ENCODE measurements at places on chromosomes 1 and 21.

- DNase-seq: no peak
These were observed 4.2 kb upstream of the RAP1GAP start for GRCh38 chr1:21673277-21673780.

GRCh38 chr1:212293579-212293978 is 8.4 kb downstream of the PPP2R5A start:
- no peak for DNase-seq

DNA sequence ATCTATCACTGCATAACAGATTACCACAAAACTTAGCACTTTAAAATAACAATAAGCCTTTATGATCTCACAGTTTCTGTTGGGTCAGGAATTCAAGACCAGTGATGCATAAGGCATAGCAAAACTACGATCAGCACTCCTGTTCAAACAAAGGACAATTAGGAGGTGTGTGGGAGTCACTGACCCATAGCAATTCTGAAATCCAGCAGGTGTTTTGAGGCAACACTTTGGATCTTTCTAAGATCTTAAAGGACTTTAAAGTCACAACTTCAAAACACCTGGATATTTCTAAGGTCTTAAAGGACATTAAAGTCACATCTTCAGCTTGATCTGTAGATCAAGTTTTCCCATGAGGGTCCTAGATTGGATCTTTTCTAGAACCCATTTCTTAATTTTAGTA is 35.3 kb downstream of the AKT3 start:
- no peak for DNase-seq

GRCh38 chr1:54701066-54701465 is 14.6 kb upstream of the TTC4 start:
- DNase-seq: no peak

- no peak for DNase-seq
These were observed 60.6 kb downstream of the PTPRC start for GRCh38 chr1:198699167-198700015.

DNA sequence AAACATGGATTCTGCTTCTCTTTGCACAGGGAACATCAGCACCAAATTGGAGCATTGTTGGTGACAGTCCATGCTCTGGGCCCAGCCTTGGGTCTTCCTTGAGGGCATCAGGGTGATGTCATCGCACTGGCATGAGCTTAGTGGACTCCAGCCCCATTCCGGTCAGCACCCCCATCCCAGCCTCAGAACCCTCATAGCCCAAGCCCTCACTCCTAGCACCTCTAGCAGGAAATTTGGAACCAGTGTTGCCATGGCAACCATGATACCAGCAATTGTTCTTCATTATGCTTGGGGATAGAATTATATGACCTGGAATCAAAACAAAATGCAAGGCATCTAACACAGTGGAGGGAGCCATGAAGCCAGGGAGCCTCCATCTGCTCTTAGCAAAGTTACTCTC is 83.1 kb downstream of the VWA5B1 start:
- no peak for DNase-seq

DNA sequence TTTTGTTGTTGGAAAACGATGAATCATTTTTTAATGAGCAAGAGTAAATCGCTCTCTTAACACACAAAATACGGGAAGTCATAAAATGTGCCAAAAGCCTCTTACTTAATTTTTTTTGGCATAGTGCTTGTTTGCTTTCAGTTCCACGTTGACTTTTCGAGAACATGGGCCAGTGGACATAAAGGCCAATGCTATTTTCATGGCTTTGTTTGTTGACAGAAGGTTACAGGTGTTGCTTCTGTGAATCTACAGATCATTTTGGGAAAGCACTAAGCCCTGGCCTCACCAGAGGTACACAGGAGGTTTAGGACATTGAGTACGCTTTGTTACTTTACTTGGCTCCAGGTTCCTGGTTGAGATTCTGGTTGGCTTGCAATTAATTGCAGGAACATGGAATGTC is 199.4 kb upstream of the HMCN1 start:
- DNase-seq: no peak

GRCh38 chr1:39626646-39627045 is 12.8 kb downstream of the HEYL start:
- DNase-seq: no peak

- no peak for DNase-seq
These were observed 35.5 kb downstream of the LRIF1 start for GRCh38 chr1:110928191-110928590.

DNA sequence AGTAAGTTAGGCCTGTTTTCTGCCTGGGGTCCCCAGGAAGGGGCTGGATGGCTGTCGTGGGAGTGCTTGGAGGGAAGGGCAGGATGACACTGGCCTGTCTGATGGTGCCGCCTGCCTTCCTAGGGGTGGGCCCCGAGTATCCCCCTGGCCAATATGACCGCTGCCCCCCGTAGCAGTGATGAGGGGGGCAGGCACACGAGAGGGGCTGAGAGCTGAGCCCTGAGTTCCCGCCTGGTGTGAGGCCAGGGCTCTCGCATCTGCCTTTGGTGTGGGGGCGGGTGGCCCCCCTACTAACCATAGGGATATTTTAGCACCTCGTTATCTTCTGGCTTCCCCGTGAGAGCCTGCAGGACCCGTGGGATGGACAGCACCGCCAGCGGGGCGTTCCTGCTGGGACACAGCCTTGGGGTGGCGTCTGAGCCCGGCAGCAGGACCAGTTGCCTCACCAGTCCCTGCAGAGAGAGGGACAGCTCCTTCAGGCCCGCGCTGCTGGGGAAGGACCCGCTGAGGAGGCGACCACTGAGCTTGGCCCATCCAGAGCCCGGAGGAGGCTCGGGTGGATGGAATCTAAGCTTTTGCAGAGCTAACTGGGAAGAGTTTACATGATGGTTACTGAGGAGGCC is 10.4 kb downstream of the KRTAP10-1 start:
- DNase-seq: no peak

GRCh38 chr1:235250430-235250829 is 77.5 kb downstream of the ARID4B start:
- DNase-seq: no peak

DNA sequence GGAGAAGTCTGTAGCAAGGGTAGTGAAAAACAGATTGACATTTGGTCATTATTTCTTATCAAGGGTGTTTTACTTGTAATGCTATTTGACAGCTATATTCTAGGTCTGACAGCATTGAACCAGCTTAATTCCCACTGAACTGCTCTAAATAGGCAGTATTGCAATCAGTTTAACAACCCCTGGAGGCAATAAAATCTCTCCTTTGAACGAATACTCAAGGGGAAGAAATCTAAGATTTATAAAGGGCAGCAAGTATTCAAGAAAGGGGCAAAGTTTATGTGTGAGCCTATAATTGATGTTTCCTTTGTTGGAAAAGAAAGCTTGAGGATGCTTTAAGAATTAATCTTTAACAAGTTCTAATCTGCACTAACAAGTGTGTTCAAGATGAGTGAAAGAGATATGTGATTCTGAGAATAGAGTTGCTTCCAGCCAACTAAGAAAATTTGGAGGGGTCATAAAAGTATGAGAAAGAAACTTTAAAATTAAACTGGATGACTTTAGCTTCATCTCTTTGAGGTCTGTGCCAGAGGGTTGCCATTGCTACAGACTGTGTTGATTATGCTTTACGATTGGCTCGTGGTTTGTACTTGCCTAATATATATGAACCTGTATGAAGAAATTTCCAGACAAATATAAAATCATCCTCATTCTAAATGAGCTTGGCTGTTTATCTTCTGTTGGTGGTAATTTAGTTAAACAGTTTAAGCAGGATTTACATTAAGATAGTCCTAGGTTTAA is 72.5 kb downstream of the ZNF326 start:
- no peak for DNase-seq

- DNase-seq: no peak
These were observed 115.0 kb downstream of the FCRL5 start for GRCh38 chr1:157437296-157437695.

GRCh38 chr1:63074321-63074720 is 248.0 kb upstream of the FOXD3 start:
- no peak for DNase-seq

DNA sequence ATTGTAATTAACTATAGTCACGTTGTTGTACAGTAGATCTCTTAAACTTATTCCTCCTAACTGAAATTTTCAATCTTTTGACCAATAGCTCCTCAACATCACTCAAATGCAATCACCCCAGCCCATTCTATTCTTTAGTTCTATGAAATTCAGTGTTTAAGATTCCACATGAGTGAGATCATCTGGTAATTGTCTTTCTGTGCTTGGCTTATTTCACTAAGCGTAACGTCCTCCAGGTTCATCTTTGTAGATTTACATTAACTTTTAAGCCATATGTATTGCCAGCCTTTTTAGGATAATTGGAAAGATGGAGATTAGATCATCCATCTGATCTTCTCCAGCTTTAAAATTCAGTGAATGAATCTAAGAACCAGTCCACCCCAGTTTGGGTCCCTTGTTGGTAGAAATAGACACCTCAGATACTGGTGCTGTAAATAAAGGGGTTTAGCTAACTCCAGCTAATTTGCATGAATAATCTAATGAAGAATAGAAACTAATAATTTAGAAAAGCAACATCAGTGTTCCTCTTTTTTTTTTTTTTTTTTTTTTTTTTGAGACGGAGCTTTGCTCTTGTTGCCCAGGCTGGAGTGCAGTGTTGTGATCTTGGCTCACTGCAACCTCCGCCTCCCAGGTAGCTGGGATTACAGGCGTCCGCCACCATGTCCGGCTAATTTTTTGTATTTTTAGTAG is 7.0 kb downstream of the S100A10 start:
- no peak for DNase-seq

GRCh38 chr1:55141295-55141893 is 73.8 kb downstream of the USP24 start:
- no peak for DNase-seq

DNA sequence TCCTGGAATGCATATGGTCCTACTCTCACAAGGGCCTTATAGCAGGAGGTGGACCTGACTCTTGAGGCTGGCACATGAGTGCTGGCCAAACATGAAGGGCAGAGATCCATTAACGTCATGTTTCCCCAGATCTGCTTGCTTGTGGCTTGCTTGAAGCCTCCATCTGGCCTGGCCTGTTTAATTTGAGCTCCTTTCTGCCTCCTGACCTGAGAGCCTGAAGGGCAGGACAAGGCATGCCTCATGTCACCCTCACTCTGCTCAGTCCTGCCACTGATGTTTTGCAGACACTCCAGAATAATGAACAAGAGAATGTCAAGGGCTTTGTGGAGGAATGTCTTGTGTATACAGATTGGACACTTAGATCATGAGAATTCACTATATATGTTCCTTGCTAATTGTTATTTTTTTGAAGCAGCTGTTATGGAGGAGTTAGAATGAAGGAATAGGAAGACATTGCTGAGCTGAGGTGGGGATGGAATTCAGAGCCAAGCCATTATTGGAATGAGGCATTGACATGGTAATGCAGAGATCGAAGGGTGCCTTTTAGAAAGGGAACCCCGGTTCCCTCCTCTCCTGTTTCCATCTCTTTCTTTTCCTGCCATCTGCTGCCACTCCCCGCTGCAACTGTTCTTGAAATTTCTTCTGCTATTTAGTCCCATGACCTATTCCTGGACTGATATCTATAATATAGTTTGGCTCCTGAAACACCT is 457.0 kb upstream of the PROX1 start:
- DNase-seq: no peak

DNA sequence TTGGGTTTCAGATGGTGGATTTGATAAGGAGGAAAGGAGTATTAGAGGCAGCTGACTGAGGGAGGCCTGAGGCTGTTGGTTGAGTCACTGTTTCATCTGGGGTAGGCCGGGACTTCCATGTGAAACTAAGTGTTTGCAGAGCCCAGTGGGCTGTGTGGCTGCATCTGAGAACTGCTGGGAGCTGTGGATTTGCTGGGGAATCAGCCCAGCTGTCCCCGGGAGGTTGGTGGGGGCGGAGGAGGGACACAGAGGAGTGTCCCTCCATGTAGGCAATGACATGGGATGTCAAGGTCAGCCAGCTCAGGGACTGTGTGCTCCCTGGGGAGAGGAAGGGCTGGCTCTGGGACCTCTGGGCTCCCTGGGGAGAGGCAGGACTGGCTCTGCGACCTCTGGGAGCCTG is 36.4 kb downstream of the SLC2A7 start:
- DNase-seq: no peak

DNA sequence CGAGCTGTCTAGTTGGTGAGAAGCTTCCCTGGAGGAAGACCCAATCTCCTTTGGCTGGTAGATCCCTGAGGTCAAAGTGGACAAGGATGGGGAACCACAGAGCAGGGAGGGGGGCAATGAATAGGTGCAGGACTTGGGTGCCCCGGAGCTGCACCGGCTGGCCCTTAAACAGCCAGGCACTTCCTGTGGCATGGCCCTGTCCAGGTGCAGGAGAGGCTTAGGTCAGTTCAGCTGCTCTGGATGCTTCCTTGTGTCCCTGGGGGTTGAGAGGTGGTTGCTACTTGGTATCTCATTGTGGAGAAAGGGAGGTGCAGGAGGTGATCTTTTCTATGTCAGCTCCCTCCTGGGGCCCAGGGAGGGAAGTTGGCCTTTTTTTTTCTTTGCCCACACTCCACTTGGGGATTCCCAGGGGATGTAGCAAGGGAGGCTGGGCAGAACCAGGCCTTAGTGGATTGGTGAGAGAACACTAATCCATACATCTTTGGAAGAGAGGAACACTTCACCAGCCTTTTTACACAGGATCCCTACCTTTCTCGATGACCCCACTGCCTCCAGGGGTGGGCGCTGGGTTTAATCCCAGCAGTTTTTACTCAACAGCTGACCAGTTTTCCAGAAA is 1.2 kb upstream of the ST3GAL3 start:
- DNase-seq: no peak

DNA sequence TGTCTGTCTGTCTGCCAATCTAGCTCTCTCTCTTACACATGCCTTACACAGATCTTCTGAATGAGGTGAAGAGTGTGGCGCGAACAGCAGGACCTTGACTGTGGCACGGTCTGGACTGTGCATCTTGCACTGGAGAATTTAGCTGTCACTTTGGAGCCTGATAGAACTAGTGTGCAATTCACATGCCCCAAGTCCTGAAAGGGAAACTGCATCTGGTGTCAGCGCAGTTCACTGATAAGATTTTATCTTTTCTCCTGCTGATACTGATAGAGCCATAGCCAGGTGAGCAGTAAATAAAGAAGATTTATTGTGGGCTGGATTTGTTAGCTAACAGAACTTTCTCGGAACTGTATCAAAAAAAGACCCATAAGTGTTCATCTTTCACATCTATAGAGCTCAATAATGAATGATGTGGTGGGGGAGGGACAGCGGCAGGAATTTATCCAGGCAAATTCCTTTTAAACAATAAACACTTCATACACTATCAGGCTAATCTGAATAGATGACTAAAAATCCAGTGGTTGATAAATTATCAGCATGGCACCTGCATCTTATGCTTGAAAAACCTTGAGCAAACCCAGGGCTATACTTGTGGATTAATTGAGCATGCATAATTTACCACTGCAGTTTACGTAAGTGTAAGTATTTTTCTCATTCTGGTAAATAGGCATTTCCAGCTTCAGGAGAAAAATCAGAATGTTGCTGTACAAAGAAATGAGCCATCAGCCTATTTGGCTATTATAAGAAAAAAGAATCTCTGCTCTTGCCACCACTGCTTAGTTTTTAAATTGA is 104.1 kb downstream of the NTNG1 start:
- DNase-seq: no peak

GRCh38 chr1:178650934-178651511 is 74.0 kb upstream of the RALGPS2 start:
- no peak for DNase-seq

DNA sequence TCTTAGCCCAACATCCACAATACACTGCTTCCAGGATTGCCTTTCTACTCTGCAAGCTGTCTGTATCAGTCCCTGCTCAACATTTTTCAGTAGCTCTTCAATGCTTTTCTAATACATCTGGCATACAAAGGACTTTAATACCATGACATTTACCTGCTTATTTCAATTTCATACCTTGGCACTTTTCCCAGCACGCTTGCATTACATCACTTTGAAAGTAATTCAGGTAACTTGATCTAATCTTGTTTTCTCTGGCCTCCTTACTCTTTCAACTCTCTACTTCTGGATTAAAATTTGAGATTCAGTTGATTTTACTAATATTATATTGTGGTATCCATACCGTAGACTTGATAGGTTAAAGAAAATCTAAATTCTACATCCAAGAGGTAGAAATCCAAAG is 103.0 kb downstream of the PTGS2 start:
- no peak for DNase-seq
